Stimulated activated CD8-positive, alpha-beta memory T cell treated with anti-CD3 and anti-CD28 coated beads, Interleukin-7, amount 100 ng/mL, for 24 hours (primary cell): ENCODE measurements at places on chromosomes 6 and 20.

DNA sequence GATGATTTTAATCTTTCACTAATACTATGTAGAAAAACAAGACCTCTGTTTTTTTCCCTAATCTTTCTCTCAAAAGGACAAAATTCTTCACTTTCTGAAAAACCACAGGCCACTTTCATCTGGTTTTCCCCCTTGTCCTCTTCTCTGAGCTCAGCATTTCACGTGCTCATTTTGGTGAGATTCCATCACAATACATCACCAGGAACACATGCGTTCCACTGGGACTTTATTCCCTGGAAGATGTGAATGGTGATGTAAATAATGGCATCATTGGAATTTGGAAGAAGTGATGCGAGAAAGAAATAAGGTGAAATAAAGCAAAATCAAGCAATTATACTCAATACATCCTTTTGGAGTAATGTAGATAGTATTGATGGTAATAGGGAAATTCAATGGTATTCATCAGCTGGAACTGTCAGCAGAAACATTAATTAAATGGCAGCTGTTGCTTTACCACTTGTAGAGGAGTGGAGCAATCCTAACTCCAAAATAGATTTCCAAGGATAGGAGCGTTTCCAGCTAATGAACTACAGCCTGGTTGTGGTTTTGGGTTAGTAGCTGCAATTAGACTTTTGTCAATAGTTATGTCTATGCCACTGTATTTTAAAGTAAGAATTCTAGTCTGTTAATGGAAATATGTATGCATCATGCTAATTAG lies 11.5 kb downstream of the FILIP1 start:
- no peak for DNase-seq

GRCh38 chr6:154821099-154821498 lies 87.9 kb downstream of the SCAF8 start:
- DNase-seq = no peak

- no peak for DNase-seq
These were observed 14.4 kb upstream of the HLA-DQA1 start for GRCh38 chr6:32622545-32623401.

DNA sequence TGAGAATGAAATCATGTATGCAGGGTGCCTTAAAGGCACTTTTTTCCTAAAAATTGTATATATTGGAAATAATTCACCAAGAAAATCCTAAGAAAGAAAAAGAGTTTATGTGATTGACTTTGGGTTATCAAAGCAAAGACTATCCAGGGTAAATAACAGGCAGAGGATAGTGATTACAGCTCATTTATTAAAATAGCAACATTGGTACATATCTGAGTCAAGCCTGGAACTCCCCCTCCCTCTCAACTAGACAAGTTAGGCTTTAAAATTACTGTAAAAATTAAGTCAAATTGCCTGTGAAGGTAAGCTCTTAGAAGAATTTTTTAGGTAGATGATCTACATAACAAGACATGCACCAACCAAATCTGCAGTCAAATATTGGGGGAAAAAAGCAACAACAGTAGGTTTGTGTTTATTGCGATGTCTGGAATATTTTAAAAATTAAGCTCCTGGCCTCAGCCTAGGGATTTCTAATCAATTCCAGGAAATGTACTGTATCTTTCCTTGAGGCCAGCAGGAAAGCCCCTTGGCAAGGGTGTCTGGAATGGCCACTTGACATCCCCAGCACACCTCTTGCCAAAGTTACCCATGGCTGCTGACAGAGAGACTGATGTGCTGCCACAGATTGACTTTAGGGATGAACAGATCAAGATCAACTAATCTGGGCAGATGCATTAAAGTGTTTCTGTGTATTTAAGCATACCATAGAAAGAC lies 31.2 kb upstream of the HBS1L start:
- no peak for DNase-seq

DNA sequence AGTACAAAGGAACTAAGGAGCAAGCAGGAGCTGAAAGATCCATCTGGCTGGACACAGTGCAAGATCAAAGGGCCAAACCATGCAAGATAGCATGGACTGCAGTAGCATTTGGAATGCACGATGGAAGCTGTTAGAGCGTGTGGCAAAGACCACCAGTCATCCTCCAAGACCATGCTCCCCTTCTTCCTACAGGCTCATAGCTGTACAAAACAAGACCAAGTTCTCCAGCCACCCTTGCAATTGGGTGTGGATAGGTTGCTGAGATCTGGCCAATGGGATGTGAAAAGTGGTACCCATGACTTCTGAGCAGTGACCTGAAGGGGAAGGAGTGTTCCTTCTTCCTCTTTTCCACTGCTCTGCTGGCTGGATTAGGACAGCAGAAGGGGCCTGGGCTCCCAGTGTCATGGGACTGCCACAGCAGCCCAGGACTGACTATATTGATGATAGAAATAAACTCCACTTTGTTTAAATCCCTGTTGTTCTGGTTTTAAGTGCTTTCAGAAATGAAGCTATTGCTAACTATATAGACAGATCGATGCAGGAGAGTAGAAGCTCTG lies 64.9 kb downstream of the SLC22A23 start:
- DNase-seq = no peak

DNA sequence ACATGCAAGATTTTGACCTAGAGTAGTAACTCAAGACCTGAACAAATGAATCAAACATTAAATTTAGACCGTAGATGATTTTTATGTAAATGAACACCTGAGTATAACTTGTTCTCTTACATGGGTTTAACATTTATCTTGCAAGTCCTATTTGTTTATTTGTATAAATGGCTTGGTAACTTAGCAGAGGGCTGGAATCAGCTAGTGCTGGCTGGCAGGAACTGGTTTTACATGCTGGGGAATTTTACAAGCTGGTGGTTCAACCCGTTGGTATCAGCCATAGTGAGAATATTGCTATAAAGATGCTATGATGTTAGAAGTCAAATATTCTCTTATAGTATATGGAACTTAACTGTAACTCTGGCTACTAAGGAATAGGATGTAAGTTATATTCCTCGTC lies 8.9 kb downstream of the SLC22A2 start:
- no peak for DNase-seq

DNA sequence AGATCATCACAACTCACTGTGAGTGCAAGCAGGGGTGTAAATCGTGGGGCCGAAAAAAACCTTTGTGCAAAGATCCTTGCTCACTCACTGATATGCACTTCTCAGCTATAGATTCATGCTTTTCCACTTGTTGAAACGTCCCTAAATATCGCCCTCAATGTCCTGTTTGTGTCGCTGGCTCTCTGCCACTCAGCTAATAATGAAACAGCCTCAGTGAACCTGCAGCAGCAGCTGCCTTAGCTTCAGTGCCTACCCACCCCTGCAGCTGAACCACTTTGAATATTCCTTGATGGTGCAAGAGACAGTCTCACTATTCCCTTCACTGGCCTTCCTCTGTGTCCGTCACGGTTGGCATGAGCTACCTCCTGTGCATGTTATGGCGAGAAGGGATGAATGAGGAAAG lies 128.9 kb upstream of the NAA20 start:
- no peak for DNase-seq

GRCh38 chr6:13927203-13927602 lies 2.5 kb downstream of the RNF182 start:
- no peak for DNase-seq

GRCh38 chr6:38051819-38052434 lies 232.4 kb downstream of the ZFAND3 start:
- no peak for DNase-seq

GRCh38 chr6:50213146-50213545 lies 163.4 kb upstream of the DEFB112 start:
- DNase-seq = no peak

- DNase-seq = peak; percentile 58
These were observed at the start of gene PPDPF for GRCh38 chr20:63520504-63520933. PPDPF (plus strand) TSS chr20:63520765; CDS start chr20:63521309, 544 bp downstream.

- DNase-seq = no peak
These were observed 24.3 kb upstream of the IL17A start for GRCh38 chr6:52161689-52162438.

DNA sequence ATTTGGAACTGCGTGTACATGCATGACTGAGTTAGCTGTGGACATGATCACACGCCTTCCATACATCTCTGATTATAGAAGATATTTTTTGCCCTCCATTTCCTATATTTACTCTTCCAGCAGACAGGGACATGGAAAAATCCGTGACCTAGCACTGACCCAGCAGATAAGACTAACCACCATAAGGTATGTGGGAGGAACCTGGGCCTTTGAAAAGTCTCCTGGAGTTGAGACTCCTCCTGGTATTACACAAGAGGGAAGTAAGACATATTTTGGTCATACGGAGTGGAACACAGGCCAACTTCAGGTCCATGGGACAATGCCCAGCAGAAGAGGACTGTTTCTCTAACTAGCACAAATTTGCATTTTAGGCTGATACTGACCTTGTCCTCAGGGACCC lies 13.7 kb upstream of the SIRPB1 start:
- DNase-seq = no peak

DNA sequence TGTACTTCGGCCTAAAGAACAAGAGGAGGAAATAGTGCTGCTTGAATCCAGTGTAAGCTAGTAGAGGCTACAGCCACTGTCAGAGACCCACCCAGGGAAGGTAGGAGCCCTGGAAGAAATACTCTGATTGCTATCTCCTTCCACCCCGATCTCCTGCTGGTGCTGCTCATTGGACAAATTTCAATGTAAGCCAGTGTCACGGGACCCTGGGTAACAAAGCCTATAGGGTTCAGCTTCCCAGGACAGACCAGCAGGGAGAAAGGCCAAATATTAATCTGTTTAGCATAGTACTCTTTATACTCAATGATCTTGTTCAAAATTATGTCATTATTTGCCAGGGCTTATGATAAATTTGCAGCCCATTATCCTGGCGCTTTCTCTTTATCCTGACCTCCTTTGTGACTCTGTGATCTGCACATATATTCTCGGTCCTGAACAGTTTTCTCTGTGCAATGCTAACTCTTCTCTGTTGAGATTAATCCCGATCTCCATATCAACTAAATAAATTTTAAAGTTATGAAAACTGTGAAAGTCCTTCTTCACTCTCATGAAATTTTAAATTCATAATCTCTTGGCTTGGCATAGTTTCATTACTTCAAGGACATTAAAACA lies 218.8 kb upstream of the PREP start:
- DNase-seq = no peak

GRCh38 chr6:163662604-163663225 lies 248.2 kb downstream of the QKI start:
- no peak for DNase-seq
